ENCODE measurements at places on chromosomes 1 and 21.

DNA sequence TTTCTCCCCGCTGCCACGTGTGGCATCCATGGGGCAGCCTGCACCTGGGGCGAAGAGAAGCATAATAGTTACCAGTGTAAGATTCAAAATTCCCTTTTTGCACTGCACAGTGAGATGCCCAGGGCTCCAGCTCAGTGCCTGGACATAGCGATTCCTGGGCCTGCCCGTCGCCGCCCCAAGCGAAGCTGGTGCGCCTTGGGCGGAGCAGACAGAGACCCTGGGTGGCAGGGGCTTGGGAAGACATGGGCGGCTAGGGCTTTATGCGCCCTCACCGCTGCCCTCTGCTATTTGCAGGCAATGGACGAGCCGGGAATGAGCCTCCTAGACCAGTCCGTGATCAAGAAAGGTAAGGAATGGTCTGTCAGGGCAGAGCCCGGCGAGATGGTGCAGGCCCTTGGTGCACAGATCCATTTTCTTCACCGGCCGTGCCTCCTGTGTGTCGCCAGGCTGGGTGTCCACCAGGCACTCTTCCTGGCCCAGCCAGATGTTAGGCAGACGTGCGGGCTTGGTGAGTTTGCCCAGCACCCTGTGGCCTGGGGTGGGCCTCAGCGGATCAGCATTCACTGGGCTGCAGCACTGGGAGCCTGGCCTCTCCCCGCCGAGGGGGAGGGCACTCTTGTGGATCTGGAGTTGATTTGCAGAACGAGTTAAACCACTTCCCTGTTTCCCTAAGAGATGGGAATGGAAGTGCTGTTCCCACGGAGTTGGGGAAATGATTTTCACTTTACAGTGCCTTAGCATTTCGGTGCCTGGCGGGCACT lies 1.7 kb downstream of the TFAP2E start:
- no peak for DNase-seq

GRCh38 chr1:110308247-110308646 lies 30.9 kb upstream of the RBM15 start:
- DNase-seq, result no peak

DNA sequence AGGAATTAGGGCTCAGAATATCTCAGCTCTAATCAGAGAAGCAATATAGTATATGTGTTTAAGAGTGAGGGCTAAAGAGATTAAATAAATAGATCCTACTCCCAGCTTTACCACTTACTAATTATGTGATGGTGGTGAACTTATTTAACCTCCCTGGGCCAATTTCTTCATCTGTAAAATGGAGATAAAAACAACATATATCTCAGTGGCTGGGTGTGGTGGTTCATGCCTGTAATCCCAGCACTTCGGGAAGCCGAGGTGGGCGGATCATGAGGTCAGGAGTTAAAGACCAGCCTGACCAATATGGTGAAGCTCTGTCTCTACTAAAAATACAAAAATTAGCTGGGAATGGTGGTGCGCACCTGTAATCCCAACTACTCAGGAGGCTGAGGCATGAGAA lies 135.2 kb downstream of the SLC44A5 start:
- no peak for DNase-seq

GRCh38 chr1:57188168-57188567 lies 222.4 kb upstream of the C8B start:
- no peak for DNase-seq

- no peak for DNase-seq
Observed at GRCh38 chr1:1901641-1902294, 10.9 kb upstream of the GNB1 start.

DNA sequence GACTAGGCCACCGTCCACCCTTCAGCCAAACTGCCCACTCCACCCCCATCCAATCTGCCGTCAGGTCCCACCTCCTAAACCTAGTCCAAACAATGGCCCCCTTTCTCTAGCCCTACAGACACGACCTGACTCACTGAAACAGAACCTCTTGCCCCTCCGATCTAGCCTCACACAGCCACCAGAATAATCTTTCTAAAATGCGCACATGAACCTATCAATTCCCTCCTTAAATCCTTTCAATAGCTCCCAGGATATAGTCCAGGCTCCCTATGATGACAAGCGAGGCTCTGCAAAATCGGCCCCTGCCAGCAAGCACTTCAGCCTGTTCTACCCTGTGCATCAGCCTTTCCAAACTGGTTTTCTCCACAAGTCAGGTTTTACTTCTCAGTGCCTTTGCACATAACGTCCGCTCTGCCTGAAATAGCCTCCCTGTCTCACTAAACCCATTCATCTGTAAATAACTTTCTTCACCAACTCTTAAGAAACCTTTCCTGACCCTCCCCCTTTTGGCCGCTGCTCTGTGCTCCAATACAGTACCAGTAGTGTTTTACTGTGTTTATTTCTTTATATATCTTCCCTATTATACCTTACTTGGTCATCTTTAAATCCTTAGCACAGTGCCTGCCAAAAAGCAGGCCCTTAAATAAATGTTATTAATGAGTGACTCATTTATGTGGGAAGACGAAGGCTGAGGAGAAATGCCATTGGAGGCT lies 9.0 kb upstream of the CDC20 start:
- no peak for DNase-seq

DNA sequence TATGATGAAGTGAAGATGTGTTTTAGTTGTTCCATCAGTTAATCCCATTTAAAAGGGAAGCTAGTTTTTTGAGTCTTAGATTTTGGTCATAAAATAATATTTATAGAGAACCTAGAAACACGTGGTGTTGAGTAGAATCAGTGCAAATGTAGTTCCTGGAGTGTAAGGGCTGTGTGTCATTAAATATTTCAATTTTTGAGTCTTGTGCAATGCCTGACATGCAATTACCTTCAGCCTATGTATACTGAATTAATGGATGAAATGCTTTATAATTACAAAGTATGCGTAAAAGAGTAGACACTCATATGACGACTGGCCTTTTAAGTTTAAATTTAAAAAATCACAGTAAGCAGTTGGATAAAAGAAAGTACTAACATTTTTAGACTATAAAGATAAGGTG lies 75.0 kb downstream of the NEK7 start:
- DNase-seq, result no peak

DNA sequence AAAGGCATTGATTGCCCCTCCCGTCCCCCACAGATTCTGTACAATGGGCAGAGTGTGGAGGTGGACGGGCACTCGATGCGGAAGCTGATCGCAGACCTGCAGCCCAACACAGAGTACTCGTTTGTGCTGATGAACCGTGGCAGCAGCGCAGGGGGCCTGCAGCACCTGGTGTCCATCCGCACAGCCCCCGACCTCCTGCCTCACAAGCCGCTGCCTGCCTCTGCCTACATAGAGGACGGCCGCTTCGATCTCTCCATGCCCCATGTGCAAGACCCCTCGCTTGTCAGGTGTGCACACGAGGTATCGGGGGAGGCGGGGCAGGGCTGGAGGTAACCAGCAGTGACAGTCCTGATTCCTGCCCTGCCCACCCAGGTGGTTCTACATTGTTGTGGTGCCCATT lies 44.8 kb upstream of the KDM4A start:
- DNase-seq, result no peak

DNA sequence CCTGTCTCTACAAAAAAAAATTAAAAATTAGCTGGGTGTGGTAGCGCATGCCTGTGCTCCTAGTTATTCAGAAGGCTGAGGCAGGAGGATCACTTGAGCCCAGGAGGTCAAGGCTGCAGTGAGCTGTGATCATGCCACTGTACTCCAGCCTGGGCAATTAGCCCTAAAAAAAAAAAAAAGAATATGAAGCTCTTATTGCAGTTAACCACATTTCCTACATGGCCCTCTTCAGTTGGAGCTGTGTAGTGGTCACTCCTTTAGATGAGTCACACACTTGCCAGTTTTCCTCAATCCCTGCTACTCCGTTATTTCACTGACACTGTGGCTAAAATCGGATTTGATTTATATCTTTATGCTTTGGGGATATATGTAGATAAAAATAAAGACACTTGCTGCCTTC lies 11.8 kb downstream of the NFYC start:
- no peak for DNase-seq

DNA sequence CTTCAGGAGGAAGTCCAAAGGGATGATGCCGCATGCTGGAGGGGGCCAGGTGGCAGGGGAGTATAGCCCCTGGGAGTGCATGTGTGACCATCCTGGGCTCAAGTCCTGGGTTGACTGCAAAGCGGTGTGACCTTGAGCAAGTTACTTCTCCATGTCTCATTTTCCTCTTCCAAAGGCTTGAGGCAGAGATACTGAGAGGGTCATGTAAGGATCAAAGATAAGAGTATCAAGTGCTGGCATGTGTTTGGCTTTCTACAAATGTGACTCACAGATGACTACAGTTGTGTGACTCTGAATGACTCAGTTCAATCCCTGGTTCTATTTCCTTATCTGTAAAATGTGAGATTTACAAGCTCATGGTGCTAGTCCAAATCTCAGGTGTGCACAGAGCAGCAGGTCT lies 26.1 kb downstream of the PROK1 start:
- no peak for DNase-seq

- no peak for DNase-seq
Observed at GRCh38 chr1:56512724-56513494, 66.5 kb downstream of the PLPP3 start.

- DNase-seq, result no peak
Observed at GRCh38 chr21:34337741-34338140, 26.1 kb upstream of the KCNE2 start.

- DNase-seq, result no peak
Observed at GRCh38 chr1:23449306-23449705, 24.8 kb upstream of the TCEA3 start.

DNA sequence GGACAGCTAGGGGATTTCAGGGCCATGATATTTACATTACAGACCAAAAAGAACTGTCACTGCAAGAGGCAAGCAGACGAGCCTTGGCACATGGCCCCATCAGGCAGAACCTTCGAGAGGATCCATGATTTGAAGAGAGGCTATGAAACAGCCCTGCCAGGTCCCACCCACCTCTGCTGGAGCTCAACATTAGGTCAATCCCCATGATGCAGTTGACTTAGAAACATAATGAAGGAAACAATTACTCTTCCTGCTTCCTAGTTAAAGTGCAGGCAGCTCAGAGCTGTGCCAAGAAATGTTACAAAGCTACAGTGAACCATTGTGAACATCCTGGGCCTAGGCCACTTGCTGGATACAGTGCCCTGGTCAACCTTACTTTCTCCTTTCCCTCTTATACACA lies 41.7 kb upstream of the PTCH2 start:
- no peak for DNase-seq

- DNase-seq, result no peak
Observed at GRCh38 chr1:223153177-223154119, 10.4 kb upstream of the TLR5 start.

DNA sequence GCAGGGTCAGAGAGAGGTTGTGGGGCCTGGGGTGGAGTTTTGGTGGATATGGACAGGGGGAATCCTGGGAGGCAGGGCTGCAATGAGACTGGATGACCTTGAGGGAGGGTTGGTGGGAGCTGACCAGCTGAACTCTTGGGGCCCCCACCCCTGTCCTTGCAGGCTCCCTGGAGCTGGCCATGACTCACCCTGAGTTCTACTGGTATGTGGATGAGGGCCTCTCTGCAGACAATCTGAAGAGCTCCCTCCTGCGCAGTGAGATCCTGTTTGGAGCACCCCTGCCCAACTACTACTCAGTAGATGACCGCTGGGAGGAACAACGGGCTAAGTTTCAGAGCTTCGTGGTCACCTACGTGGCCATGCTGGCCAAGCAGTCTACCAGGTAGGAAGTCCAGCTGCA lies 23.6 kb downstream of the DISP3 start:
- DNase-seq, result no peak

DNA sequence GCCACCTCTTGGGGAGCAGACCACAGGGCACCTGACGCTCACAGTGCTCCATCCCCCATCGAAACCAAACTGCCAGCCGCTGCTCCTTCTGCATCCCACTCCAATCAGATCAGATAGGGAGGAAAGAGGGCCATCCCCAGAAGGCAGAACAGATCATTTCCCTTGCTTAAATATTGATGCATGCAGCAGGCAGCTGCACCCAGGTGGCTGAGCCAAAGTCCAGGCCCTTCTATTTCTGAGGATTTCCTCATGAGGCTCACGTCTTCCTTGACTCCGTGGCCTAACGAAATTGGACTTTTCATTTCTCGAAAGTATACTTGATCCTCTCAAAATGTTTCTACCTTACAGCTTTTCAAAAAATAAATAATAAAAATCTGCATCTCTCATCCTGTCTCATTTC lies 239.2 kb downstream of the ATG4C start:
- DNase-seq, result no peak

DNA sequence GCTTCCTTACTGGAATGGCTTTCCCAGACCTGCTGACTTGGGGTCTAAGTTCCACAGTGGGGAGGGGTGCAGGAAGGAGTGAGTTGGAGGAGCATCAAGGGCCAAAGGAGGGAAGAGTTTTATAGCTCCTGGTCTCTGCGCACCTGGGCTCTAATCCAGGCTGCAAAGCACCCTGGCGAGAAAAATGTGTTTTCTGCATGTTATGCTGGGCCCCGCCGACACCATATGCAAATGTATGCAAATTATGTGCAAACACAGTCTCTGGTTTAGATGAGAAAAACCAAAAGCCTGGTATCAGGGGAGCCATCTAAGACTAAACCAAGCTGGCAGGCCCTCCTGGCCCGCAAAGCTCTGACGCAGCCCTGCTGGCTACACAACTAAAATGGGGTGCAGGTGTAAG lies 95.0 kb downstream of the VWA5B1 start:
- DNase-seq, result no peak

GRCh38 chr1:114585231-114585630 lies 3.8 kb upstream of the BCAS2 start:
- DNase-seq, result no peak

DNA sequence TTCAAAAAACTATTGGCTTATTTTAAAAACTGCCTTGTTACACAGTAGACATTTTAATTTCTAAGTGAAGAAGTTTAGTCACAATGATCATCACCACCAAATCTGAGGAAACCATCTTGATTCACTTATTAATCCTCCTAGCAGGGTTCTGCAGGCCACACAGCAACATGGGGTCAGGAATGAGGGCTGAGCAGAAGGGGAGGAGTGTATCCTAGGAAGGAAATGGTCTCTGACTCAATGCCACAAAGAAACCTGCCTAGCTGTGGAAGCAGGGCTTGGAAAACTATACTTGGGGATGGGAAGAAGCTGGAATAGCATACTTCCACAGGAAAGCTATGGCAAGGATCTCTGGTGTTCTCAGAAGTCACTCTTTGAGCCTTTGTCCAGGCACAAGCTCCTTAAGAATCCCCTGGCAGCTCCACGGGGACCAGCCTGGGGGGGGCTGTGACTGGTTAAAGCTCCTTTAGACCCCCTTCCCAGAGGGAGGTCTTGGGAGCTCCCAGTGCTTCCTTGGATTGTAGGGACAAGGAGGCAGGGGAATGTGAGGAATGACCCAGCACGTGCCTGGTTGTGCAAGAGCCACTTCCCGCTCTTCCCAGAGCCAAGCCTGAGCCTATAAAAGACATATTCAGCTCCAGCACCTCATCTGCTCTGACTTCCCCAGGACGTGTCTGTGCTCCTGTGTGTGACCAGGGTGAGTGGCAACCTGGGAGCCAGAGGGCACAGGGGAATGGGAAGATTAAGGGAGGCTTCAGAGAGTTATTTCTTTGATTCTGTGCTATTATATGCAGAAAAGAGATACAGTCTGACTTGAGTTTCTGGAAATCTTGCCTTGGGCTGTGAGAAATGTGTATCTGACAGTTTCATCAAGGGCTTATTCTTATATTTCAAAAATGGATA lies at the start of gene LCE2A:
Gene LCE2A, plus strand, starts transcription at position 645 of the 900 bp plus-strand sequence. CDS start 557 bp downstream, outside the sequence.
- no peak for DNase-seq
